Left renal cortex interstitium (tissue), 4 donors: ENCODE measurements at places on chromosomes 1 and 21. TPM values are rescaled to one million over a fixed set of nuclear protein-coding genes. Genes with fewer than 3 reads are reported as not detected.

DNA sequence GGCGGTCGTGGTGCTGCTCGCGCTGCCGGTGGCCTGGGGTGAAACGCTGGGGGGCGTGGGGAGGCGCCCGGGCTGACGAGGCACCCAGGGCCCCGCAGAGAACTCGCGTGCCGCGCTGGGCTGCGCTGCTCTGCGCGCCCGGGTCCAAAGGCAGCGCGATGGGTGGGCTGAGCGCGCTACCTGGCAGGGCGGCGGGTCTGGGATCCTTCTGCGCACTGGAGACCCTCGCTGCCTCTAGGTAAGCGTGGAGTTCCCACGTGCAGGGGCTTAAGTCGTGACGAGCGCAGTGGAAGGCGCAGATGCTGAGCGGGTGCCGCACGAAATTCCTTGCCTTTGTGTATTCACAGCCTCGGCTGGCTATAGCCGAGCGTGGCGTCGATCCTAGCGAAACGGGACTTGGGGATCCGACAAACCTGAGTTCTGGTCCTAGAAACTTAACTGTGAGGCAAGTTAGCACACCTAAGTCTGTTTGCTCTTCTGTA is 24.6 kb downstream of the CR1L start:
- DNase-seq = no peak

DNA sequence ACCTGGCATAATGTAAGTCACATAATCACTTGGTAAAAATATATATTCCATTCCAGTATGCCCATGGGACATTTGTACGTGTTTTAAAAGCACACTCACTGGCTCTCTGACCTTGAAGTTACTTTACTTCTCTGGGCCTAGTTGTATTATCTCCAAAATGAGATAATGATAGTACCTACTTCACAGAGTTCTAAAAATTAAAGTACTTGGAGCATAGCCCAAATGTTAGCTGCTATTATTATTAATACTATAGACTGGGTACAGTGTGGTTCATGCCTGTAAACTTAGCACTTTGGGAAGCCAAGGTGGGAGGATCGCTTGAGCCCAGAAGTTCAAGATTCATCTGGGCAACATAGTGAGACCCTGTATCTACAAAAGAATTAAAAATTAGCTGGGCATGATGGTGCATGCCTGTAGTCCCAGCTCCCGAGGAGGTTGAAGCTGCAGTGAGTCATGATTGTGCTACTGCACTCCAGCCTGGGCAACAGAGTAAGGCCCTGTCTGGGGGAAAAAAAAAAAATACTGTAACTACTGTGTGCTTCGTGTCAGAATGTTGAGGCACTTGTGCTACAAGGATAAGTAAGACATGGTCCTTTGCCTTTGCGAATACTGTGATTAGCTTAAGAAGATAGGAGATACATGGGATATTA is 45.7 kb downstream of the TDRD5 start:
- no peak for DNase-seq

GRCh38 chr1:246659594-246660140 is 64.5 kb upstream of the SCCPDH start:
- DNase-seq = no peak

DNA sequence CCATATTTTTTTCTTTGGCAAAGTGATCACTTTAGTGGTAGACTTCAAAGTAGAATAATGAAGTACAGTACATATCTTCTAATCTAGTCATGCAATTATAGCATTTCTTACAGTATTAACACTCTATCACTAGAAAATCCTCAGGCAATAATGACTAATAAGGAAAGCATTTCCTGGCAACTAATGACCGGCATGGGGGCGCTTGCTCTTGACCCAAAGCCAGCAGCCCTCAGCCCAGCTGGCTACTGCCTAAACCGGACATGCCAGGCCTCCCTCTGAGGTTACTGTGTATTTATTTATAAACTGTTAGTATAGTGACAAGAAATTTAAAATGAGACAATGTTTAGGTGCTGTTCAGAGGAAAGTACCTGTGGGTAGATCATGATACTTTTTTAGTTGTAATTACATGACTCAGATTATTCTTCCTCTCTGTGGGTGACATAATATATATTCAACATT is 633.8 kb downstream of the PTPRC start:
- no peak for DNase-seq

GRCh38 chr1:92461364-92462097 is 25.2 kb downstream of the GFI1 start:
- no peak for DNase-seq

Gene LCK
- 6.9 TPM for polyA plus RNA-seq

Gene LRRC8C
- polyA plus RNA-seq = 7.3 TPM

GRCh38 chr1:74773582-74773981 is 40.6 kb downstream of the TYW3 start:
- no peak for DNase-seq

Gene UBE2Q1
- 104 TPM for polyA plus RNA-seq

DNA sequence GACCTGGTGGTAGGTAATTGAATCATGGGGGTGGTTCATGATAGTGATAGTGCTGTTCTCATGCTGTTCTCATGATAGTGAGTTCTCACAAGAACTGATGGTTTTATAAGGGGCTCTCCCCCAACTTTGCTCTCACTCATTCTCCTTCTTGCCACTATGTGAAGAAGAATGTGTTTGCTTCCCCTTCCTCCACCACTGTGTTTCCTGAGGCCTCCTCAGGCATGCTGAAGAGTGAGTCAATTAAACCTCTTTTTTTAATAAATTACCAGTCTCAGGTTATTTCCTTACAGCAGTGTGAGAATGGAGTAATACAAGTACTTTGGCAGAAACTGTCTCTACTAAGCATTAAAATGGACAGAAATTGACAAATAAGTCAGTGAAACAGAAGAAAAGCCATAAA is 21.6 kb downstream of the RAB3GAP2 start:
- DNase-seq = no peak

- DNase-seq = no peak
Observed at GRCh38 chr1:28028873-28029654, 59.3 kb downstream of the EYA3 start.

Gene GSTM5
- polyA plus RNA-seq = 39.8 TPM

Gene SPRR3
- polyA plus RNA-seq = not detected

Gene LIN28A
- polyA plus RNA-seq = 0.14 TPM

GRCh38 chr21:44897326-44898010 is 23.2 kb downstream of the ITGB2 start:
- no peak for DNase-seq

DNA sequence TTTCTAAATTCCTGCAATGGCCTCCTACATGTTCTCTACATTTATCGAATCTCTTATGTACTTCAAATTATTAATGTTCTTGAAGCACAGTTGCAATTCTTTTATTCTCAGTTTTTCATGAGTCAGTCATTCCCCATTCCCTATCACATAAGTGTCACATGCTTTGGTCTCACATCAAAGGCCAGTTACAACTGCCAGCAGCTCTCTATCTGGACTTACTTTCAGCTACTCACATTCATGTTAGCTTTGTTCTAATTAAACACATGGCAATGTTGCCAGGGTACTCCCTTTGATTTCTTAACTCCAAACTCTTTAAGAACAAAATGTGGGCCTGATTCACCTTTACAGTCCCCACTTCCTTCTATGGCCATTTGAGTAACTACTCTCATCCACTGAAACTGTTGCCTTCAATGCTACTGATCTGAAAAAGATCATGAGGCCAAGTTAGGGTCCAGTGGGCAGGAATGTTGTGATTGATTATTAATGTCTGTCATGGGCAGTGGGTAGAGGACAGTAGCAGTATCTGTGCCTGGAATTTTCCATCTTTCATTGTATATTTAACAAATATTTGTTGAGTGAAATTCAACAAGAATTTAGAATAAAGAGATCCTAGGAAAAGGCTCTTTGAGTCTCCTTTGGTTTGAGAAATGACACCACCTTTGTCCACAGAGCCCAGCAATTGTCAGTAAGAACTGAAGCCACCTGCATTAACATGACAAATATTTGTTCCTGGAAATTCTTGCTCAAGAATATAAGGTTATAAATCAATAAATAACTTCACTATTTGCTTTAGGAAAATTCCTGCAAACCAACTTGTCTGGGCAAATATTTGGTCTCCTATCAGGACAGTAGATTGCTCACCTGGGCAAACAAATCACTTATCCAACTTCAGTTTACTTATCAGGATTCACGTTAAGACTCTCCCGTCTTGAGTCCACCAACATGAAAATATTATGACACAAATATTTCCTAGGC is 153.6 kb upstream of the SAMSN1 start:
- DNase-seq = no peak

- no peak for DNase-seq
Observed at GRCh38 chr1:244046907-244047611, 4.0 kb upstream of the ZBTB18 start.

- no peak for DNase-seq
Observed at GRCh38 chr1:7857985-7858384, 5.1 kb upstream of the UTS2 start.

Gene WNT9A
- 1.3 TPM for polyA plus RNA-seq

DNA sequence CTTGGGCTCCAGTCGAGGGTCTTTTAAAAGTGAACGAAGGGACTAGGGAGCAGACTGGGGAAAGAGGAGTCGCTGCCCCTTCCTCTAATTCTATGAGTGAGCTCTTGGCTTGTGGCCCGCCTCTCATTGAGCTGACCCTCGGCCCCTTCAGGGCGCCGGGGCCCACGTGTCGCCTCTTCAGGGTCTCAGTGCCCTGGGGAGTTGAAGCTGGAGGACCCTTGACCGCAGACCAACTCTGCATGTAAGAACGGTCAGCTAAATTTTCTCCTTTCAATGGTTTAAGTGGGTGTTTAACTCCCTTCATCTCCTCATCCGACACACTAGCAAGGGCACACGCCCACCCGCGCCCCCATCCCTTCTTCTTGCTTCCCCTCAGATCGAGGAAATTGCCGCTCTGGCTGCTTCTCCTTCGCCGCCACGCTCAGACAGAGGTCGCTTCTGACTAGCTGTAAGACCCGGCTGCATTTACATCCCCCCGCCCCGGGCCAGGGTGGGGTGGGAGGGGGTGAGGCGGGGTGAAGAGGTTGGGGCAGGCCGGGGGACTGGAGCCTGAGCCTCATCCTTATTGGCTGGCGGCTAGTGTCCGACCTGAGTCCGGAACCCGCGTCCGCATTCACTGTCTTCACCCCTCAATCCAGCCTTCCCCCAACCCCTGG is 10.9 kb downstream of the NR5A2 start:
- no peak for DNase-seq

Gene WDR64
- polyA plus RNA-seq = 0.20 TPM

DNA sequence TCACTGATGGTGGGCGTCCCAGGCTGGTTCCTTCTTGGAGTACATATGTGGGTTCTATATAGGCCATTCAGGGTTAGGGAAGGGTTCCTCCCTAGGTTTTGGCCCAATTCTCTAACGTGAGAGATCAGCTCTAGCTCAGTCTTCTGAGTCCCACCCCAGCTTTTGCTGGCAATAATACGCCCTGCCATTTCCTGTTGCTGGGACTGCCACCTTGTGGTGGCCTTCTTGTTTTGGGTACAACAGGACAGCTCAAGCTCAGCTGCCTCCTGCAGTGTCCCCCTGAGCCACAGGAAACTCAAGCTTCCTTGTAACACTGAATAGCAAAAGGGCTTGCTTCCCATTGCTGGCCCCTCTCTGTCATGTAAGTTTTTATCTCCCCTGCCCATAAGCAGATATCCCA is 77.8 kb downstream of the BACH1 start:
- DNase-seq = no peak

GRCh38 chr21:37531431-37531932 is 164.9 kb downstream of the DYRK1A start:
- no peak for DNase-seq

DNA sequence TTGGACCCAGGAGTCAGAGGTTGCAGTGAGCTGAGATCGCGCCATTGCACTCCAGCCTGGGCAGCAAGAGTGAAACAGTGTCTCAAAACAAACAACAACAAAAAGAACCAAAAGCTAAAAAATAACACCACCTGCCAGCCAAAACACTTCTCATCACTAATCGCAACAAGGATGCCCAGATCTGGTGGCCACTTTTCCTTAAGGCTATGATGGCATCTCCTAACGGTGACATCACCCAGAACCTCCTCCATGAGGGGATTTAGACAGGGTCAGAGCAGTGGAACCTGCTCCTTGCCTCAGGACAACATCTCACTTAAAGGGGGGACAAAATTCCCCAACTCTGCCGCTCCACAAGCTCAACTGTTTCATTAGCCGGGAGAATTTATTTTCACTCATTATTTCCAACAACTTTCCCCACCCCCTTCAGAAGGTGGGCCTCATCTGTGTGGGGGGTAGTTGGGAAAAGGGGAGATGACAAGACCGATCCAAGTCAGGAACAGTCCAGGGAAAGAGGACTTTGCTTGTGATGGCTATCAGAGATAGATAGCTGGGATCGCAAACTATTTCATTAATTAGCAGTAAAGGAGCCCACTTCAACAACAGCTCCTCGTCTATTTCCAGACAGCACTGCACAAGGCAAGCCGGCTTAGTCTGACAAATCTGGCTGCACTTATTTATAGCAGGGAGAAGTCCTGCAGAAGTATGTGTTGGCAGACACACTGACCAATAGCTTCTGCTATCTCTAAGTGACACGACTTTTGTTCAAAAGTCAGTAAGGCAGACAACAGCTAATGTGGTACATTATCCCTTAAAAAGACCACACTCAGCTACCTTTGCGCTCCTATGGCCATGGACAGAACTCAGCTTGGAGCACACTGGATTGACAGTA is 2.6 kb downstream of the PABPC4 start:
- no peak for DNase-seq

Gene TRIM33
- 49.5 TPM for polyA plus RNA-seq

GRCh38 chr1:60894130-60894529 is 188.2 kb upstream of the NFIA start:
- DNase-seq = no peak

- DNase-seq = no peak
Observed at GRCh38 chr1:39898648-39899603, 2.8 kb downstream of the MYCL start.

Gene DNM3
- 3.7 TPM for polyA plus RNA-seq

GRCh38 chr1:219465212-219466093 is 147.5 kb downstream of the ZC3H11B start:
- DNase-seq = no peak

GRCh38 chr1:39666772-39667171 is 5.1 kb downstream of the NT5C1A start:
- no peak for DNase-seq

DNA sequence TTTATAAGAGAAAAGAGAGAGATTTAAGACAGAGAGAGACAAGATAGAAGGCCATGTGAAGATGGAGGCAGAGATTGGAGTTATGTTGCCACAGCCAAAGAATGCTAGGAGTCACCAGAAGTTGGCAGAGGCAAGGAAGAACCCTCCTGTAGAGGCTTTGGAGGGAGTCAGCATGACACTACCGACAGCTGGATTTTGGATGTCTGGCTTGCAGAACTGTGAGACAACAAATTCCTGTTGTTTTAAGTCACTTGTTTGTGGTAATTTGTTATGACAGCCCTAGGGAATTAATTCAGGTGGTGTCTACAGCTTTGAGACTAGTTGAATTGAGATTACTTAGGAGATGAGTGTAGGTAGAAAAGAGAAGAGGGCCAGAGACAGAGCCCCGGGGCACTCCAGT is 158.5 kb downstream of the DNM3 start:
- no peak for DNase-seq

Gene DISP3
- polyA plus RNA-seq = 2.1 TPM

GRCh38 chr1:215115760-215116159 is 33.2 kb downstream of the KCNK2 start:
- DNase-seq = no peak

DNA sequence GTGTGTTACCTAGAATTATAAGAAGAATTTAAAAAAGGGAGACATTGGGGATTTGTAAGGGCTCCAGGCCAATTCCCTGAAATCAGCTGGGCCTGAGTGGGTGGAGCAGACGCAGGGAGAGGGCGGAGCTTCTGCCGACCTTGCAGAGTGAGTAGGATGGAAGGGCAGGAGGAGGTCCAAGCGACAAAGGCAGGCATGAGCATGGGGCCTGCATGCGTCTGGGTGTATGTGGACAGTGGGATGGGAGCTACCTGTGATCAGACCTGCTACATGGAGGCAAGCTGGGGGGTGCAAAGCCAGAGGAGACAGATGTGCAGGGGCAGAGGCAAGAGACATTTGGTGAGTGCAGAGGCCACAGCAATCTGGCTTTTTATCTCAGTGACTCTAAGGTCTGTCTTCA is 105.3 kb upstream of the OLIG2 start:
- no peak for DNase-seq
